ENCODE measurements at places on chromosomes 2 and 18.

GRCh38 chr2:66824926-66825325 lies 390.0 kb downstream of the MEIS1 start:
- no peak for DNase-seq

DNA sequence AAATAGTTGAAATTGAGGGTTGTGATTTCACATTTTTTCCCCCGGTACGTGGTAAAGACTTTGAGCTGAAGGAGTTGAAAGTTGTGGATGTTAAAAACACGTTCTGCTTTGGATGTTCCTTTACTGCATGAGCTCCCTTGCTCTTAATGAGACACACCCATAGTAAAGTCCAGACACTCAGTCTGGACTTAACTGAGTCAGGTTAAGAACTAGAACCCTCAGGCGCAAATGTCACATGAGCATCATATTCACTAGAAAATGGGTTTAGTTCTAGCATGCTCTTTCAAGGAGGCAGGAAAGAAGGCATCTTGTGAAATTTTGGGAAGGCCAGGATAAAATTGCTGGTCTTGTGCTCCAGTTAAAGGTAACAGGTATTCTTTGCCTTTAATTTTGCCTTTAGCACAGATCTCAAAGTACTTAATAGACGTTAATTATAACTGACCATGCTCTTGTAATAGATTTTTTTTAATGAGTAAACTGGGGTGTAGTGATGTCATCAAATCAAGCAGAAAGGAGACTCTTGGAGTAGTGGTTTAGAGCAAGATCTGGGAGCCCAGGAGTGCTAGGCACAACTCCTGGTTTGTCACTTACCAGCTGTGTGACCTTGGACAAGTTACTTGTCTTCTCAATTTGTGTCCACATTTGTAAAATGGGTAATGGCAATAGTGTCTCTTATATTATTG lies 20.6 kb downstream of the ITGA6 start:
- DNase-seq: no peak

GRCh38 chr2:240601831-240602160 lies 15.3 kb downstream of the CAPN10 start:
- DNase-seq: no peak

- DNase-seq: no peak
These were observed 41.3 kb upstream of the GYPC start for GRCh38 chr2:126614524-126615227.

DNA sequence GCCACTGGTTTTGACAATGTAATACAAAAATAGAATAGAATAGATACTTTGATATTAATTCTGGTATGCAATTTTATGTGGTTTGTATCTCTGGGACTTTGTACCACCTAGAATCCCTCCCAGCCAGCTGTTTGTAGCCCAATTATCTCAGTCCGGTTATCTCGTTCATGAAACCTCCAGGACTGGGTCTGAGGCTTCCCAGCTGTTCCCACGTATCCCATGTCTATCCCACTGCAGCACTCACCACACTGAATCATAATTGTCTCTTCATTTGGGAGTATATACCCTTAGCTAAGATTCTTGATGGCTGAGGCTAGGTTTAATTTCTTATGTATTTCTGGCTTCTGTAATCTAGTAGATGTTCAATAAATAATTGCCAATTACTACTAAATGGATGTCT lies 104.4 kb upstream of the MAPRE2 start:
- DNase-seq: no peak

DNA sequence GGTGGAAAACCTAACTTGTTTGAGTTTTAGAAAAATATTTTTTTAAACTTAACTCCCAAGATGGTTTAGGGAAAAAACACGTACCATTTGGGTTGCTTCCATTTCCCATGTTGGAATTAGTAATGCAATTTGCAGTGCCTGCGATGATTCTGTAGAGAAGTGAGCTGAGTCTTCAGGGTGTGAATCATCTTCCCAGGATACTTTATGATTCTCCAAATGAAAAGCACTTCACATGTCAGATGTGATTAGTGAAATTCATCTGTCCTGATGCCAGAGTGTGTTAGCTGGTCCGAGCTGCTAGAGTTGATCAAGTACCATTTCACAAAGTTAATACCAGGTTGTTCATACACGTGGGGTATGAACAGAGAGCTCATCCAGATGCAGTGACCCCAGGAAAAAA lies 59.1 kb downstream of the ACOXL start:
- no peak for DNase-seq

DNA sequence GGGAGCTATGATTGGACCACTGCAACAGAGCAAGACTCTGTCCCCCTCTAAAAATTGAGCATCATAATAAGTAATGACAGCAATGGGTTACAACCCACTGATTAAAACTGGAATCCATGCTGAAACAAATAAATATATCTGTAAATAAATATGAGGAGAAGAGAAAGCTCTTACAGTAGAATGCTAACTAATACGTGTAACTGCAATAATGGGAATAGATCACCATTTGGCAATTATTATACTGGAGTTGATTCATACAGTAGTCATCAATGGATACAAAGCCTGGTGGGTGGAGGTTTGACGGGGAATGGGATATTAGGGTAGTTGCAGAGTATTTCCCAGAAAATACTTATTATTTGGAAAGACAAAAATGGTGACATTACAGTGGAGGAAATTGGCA lies 6.1 kb upstream of the INO80B start:
- no peak for DNase-seq

DNA sequence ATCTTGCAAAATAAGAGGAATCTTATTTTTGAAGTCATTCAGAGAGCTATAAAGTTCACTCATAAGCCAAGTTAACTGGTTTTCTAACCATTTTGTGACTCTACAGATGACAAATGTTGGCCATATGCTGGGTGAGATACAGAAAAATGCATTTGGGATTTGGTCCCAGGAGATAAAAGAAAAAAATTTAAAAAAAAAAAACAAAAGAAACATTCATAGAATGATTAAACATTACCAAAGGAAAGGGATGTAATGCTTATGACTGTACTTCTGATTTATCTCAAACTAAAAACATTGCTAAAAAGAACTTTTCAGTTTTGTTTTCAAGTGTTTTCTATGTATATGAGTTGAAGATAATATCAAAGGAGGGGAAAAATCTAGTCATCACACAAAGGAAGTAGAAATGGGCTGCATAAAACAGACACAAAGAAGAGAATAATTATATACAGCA lies 43.1 kb downstream of the PELI1 start:
- no peak for DNase-seq

- DNase-seq: no peak
These were observed 108.8 kb downstream of the STPG4 start for GRCh38 chr2:47046271-47046670.

DNA sequence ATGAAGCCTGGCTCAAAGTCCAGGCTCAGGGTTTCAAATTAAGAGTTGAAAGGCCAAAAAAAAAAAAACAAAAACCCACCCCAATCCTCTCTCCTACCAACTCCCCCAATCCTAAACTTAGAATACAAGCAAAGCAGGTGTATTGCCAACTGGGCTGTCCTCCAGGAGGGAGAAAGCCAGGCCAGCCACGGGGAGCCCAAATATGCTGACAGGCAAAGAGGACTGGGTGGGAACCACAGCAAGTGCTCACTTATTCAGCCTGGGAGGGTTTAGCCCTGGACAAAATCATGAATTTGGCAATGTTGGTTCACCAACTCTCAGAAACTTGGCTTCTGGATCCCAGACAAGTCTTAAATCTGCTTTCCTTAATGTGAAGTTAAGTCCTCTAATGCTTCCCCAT lies 36.5 kb downstream of the GKN2 start:
- DNase-seq: no peak

All from esophagus muscularis mucosa (tissue), 4 donors.